ENCODE measurements at places on chromosomes 12 and 14.
A peak's percentile ranks its signal among the peaks of the same experiment; 100 is the strongest.

DNA sequence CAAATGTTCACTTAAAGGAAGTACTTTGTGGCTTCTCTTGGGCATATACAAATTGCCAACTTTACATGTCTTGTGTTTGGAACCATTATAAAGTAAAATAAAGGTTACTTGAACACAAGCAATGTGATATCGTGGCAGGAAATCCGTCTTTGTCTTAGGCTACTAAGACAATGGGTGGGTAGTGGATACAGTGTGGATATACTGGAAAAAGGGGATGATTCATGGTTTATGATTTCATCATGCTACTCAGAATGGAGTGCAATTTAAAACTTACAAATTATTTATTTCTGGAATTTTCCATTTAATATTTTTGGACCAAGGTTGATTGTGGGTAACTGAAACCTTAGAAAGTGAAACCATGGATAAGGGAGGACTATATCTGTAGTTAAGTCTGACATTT lies 48.4 kb downstream of the MYRFL start:
- H3K27ac ChIP-seq, result no peak overlapping the region
- H3K4me1 ChIP-seq, result no peaks in the 10 kb centered on the region
- H3K4me3 ChIP-seq, result no peak overlapping the region
- H3K36me3 ChIP-seq, result no peaks in the 10 kb centered on the region

- H3K27me3 ChIP-seq, result no peaks in the 10 kb centered on the region
- DNase-seq, result peak; percentile 93
- H3K4me1 ChIP-seq, result peaks cover 43% of the 10 kb centered on the region
- H3K27ac ChIP-seq, result peak within 1 kb of the TSS; percentile 97
Measured at GRCh38 chr14:35404449-35405303, at the start of gene NFKBIA. Gene NFKBIA, minus strand, starts transcription at chr14:35404749. Its CDS starts 105 bp downstream, at chr14:35404644.

- H3K27me3 ChIP-seq, result no peaks in the 10 kb centered on the region
- no peak overlapping the region for H3K4me3 ChIP-seq
- no peaks in the 10 kb centered on the region for H3K36me3 ChIP-seq
- no peaks in the 10 kb centered on the region for H3K4me1 ChIP-seq
- no peak for DNase-seq
Measured at GRCh38 chr12:43285159-43285598, 266.8 kb downstream of the ADAMTS20 start.

DNA sequence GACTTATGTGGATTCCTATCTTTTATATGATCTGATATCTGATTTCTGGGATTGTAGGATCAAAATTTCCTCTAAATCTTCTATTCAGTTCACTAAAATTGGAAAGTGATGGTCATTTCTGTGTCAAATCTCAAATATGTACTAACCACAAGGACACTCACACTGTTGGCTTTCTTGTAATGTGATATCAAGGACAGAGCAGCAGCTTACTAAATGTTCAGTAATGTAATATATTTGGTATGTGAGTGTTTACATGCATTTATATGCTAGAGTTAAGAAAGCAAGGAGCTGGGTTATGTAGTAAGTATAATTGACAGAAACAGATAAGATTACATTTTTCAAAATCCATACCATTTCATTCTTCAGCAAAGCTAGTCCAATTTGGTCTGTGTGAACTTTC lies 16.5 kb downstream of the PUS7L start:
- no peak overlapping the region for H3K27ac ChIP-seq
- H3K27me3 ChIP-seq, result no peaks in the 10 kb centered on the region
- no peak overlapping the region for H3K4me3 ChIP-seq
- H3K36me3 ChIP-seq, result peaks cover 57% of the 10 kb centered on the region
- H3K4me1 ChIP-seq, result peaks cover 3% of the 10 kb centered on the region
- DNase-seq, result no peak

DNA sequence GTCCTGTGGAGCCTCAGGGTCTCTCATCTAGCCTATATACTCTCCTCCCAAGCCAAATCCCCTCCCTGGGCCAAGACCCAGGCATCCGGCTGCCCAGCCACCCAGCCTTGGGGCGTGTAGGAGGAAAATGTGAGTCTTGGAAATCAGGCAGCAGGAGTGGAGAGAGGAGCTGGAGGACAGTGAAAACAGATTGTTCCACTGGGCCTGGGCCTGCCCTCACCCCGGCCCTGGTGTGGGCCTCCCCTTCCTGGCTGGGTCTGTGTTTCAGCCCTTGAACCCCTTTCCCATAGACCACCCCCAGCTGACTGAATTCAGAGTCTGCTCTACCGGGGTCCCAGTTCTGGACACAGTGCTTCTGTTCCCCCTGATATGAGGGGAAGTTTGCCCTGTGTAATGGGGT lies 6.7 kb downstream of the ITGA5 start:
- peak overlapping the region; percentile 96 for H3K27ac ChIP-seq
- H3K36me3 ChIP-seq, result peaks cover 22% of the 10 kb centered on the region
- H3K4me3 ChIP-seq, result peak overlapping the region; percentile 83
- DNase-seq, result no peak
- no peaks in the 10 kb centered on the region for H3K27me3 ChIP-seq

GRCh38 chr14:52692248-52692962 lies 3.0 kb downstream of the ERO1A start:
- H3K4me1 ChIP-seq, result peaks cover 55% of the 10 kb centered on the region
- H3K27ac ChIP-seq, result peak overlapping the region; percentile 33
- H3K4me3 ChIP-seq, result peak overlapping the region; percentile 77
- no peaks in the 10 kb centered on the region for H3K27me3 ChIP-seq
- peaks cover 53% of the 10 kb centered on the region for H3K36me3 ChIP-seq

GRCh38 chr12:17954788-17955187 lies 135.2 kb downstream of the RERGL start:
- no peak for DNase-seq
- H3K4me3 ChIP-seq, result no peak overlapping the region
- no peaks in the 10 kb centered on the region for H3K36me3 ChIP-seq
- no peaks in the 10 kb centered on the region for H3K4me1 ChIP-seq
- no peaks in the 10 kb centered on the region for H3K27me3 ChIP-seq

DNA sequence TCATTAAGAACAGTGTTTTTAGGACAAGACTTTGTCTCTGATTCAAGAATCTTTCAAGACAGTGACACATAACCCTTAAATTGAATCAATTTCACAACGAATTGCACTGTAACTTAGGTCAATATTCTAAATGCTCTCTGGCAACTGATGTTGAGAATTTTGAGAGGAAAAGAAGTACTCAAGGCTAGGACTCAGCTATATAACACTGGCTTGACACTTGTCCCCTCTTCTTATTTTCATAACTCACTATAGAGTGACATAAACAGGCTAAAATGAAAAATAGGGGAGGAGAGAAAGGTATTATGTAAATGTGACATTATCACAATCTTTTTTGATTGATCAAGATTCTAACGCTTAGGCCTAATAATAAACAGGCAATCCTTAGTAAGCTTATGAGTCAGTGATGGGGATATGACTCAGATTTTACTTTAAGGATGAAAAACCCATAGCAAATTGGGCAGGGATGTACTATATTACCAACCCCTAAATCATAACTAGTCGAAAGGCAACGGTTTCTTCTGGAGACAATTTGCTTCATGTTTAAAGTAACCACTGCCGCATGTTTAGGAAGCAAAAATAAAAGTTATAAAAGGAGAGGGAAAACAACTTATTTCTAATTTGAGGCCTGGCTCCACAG lies 10.9 kb downstream of the BTG1 start:
- peak overlapping the region; percentile 86 for H3K27ac ChIP-seq
- H3K4me3 ChIP-seq, result peak overlapping the region; percentile 69
- peaks cover 82% of the 10 kb centered on the region for H3K4me1 ChIP-seq
- H3K27me3 ChIP-seq, result no peaks in the 10 kb centered on the region
- H3K36me3 ChIP-seq, result peaks cover 63% of the 10 kb centered on the region
- DNase-seq, result no peak

GRCh38 chr14:83023369-83023768 lies 1489.7 kb upstream of the SEL1L start:
- H3K27ac ChIP-seq, result no peak overlapping the region
- no peaks in the 10 kb centered on the region for H3K27me3 ChIP-seq
- H3K36me3 ChIP-seq, result no peaks in the 10 kb centered on the region
- no peak for DNase-seq

DNA sequence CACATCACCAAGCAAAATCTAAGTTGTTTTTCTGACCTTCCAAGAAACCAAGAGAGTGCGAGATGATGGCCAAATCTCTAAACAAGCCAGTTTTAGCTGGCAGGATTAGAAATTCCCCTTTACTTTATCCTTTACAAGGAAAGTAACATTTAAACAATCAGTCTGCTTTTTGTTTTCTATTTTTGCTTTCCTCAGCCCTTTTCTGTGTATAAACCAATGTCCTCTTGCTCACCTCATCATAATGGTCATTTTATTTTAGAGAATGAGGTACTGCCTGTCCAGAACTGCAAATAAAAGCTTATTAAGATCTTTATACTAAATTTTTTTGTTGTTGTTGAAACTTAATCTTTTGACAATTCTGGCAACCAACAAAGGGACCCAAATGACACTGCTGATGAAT lies 442.4 kb upstream of the GARIN6 start:
- H3K4me3 ChIP-seq, result no peak overlapping the region
- H3K36me3 ChIP-seq, result no peaks in the 10 kb centered on the region
- no peak for DNase-seq
- H3K4me1 ChIP-seq, result no peaks in the 10 kb centered on the region
- H3K27me3 ChIP-seq, result no peaks in the 10 kb centered on the region
- no peak overlapping the region for H3K27ac ChIP-seq
